ENCODE measurements at places on chromosomes 3 and 15.

GRCh38 chr15:73968461-73968860 lies 23.6 kb downstream of the STOML1 start:
- DNase-seq = no peak

GRCh38 chr3:46707601-46708011 lies 6.4 kb downstream of the TMIE start:
- no peak for DNase-seq

- DNase-seq = no peak
Observed at GRCh38 chr15:68646156-68646555, 67.4 kb downstream of the CORO2B start.

GRCh38 chr3:119401503-119402440 lies 61.6 kb downstream of the TMEM39A start:
- no peak for DNase-seq

DNA sequence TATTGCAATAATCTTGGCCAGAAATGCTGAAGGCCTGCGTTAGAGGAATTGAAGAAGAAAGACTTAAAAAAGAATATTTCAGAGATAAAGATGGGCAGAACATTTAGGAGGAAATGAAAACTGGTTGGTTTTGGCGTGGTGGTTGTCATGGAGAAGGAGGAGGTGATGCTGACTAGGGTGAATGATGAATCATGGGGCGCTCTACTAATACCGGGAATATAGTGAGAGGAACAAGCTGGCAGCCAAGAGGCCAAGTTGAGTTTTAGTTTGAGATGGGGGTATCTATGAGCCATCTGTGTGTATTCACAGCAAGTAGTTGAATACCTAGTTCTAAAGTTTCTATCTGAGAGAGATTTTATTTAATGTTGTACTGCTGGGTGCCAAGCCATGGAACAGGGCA lies 6.8 kb upstream of the GAP43 start:
- no peak for DNase-seq

GRCh38 chr3:120174811-120175539 lies 80.7 kb upstream of the GSK3B start:
- DNase-seq = no peak
